ENCODE measurements at places on chromosomes 2 and 18.

GRCh38 chr18:57902721-57903120, 99.6 kb upstream of the ATP8B1 start:
- DNase-seq: no peak

GRCh38 chr2:166765141-166765540, 123.1 kb upstream of the XIRP2 start:
- no peak for DNase-seq

- no peak for DNase-seq
Measured at GRCh38 chr2:44526352-44526751, 164.6 kb downstream of the CAMKMT start.

- DNase-seq: no peak
Measured at GRCh38 chr2:7697052-7697451, 779.8 kb downstream of the RNF144A start.

GRCh38 chr2:67502346-67503065, 105.4 kb downstream of the ETAA1 start:
- DNase-seq: no peak

DNA sequence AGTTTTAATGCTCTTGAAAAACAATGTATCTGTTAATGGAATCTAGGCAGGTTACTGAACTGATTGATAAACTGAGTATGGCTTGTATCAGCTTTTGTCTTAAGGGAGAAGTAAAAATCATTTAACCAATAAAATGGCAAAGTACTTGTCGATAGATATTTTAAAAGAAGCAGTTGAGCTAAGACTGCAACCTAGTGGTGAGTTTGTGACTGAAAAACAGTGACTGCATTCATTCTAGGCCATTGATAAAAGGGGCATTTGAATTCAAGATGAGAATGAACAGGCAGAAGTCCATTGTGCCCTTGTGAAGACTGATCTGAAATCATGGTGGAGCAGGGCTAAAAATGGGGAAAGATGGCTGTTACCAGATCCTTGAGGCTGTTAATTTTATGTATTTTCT, 59.4 kb upstream of the MSTN start:
- DNase-seq: no peak

Measured in activated CD4-positive, CD25-positive, alpha-beta regulatory T cell treated with anti-CD3 and anti-CD28 coated beads, Interleukin-2, amount 50 U/mL, for 16 hours (primary cell).